ENCODE measurements at places on chromosomes 4 and X. TPM values are rescaled to one million over a fixed set of nuclear protein-coding genes. Genes with fewer than 3 reads are reported as not detected.

- no peak for DNase-seq
Observed at GRCh38 chr4:122900314-122900713, 22.1 kb downstream of the NUDT6 start.

DNA sequence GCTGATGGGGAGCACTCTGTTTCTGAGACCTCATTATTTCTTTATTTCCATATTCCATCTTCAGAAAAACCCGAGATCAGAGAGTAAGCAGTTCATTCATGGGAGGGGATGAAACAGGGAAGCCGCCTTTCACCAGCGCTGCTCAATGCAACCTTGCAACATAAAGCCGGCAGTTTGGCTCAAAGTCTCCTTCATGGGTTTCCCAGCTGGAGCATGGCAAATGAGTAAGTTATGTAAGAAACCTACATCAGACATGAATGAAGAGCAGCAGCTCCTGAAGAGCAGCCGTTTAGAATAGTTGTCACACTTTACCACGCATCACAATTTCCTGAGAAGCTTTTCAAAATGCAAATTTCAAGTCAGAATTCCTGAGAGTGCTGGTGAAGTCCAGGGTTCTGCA is 578.8 kb downstream of the FSTL5 start:
- no peak for DNase-seq

TMSB15B gene
- total RNA-seq, result 23.2 TPM

GAGE12J gene
- total RNA-seq, result not detected

- no peak for DNase-seq
Observed at GRCh38 chr4:37054531-37055077, 189.9 kb upstream of the NWD2 start.

- DNase-seq, result no peak
Observed at GRCh38 chrX:17792826-17793225, 55.5 kb downstream of the SCML1 start.

- DNase-seq, result no peak
Observed at GRCh38 chr4:13203101-13203500, 281.0 kb downstream of the RAB28 start.

- DNase-seq, result no peak
Observed at GRCh38 chrX:143306991-143307937, 210.0 kb downstream of the SPANXN3 start.

TMPRSS11D gene
- not detected for total RNA-seq

- DNase-seq, result no peak
Observed at GRCh38 chrX:19616959-19617358, 101.7 kb upstream of the MAP3K15 start.

DNA sequence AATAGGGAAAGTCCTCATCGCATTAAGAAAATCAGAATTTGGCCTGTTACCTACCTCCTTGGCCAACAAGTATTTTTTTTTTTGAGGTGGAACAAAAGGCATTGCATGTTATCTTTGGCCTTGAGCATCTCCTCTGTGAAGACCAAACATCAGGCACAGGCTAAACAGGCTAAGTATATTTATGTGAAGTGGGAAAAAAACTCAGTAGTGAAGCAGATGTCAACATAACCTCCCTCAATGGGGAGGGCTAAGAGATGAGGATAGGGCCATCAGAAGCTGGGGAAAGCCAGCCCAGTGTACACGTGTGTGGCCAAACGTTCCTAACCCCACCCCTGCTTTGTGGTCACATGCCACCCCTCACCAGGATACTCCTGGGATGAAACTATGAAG is 102.5 kb downstream of the FNIP2 start:
- no peak for DNase-seq

DNA sequence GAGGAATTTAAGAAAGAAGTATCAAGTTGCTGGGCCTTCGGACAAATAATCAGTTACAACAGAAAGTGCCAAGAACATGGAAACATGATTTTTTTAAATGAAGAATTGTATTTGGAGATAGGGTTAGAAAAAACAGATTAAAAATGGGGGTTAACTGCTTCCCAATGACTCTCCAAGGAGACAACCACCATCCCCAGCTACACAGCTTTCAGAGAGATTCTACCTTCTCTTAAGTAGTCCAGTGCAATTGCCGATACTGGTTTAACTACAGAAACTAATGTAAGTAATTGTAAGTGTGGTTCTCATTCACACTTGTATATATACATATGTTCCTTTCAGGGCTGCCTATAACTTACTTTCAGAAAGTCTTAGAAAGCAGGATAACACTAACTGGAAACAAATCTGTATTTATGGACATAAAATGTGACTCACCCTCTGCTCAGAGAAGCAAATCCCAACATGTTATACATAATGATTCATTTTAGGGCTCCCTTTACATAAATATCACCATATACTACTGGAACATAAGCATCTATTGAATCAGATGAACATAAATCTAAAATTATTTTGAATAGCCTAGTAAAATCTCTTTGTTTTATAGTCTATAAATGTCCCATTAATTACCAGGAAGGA is 248.9 kb upstream of the UGT8 start:
- no peak for DNase-seq

- no peak for DNase-seq
Observed at GRCh38 chr4:1133033-1133432, 19.7 kb upstream of the RNF212 start.

HTR2C gene
- not detected for total RNA-seq

SOD3 gene
- 1.7 TPM for total RNA-seq

TMEM187 gene
- total RNA-seq, result not detected

DNA sequence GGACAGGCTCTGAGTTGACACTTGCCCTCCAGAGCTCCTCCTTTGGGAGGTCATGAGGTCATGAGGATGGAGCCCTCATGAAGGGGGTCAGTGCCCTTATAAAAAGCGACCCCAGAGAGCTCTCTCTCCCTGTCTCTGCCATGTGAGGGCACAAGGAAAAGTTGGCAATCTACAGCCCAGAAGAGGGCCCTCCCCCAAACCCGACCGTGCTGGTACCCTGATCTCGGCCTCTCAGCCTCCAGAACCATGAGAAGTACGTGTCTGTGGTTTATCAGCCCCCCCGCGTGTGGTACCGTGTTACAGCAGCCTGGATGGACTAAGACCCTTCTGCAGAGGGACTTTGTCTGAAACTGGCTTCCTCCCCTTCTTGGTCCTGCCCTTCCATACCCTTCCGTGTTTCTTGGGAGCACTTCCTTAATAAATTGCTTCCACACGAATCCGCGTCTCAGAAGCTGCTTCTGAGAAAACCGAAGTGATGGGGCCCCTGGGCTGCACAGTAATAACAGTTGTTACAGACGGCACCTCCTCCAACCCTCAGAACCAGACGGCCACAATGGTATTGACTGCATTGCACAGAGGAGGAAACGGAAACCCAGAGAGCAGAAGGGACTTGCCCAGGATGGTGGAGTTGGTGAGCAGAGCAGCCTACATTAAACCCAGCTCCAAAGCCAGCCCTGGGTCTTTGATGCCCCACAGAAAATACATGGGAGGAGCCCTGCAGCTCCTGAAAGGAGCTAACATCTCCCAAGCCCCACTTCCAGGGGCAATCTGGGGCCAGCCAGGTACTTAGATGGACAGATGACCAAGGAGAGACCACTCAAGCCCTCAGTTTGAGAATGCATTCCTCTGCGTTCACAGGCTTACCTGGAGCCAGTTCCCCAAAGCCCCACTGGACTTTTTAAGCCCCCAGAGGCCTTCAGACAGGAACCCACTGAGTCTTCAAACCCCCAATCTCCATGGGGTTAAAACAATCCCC is 242.7 kb downstream of the BCOR start:
- no peak for DNase-seq

DNA sequence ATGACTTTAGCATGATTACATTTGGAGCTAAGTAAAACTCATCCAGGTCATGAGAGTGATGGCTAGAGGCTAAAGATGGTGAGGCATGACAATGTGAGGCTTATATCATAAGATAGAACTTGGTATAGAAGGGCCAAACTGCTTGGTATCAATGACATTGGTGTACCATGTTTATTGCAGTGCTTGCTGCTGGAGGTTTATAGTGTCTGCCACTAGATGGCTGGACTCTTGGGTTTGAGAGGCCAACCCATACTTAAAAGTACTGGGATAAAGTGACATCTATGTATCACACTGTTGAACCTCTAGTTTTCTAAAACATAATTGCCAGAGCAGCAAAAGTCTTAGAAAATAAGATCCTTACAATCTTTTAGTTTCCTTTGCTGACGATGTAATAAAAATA is 83.0 kb upstream of the TACR3 start:
- DNase-seq, result no peak

DNA sequence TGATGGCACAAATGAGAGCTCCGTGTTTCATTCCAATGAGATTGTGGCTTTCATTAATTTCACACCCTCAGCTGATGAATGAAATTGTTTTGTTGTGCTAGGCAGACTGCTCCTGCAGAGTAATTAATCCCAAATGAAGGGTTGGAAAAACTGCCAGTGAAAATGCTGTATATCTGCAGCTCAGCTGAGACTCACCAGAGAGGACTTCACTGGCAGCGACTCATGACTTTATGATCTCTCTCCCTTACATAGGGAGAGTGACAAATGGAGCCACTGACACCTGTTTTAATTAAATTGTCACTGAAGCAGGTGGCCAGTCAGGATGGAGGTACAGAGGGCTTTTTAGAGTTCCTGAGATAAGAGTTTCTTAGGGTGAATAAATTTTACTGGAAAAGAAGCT is 24.8 kb downstream of the GRXCR1 start:
- DNase-seq, result no peak

GRCh38 chrX:111102636-111103035 is 6.6 kb downstream of the PAK3 start:
- no peak for DNase-seq

DNA sequence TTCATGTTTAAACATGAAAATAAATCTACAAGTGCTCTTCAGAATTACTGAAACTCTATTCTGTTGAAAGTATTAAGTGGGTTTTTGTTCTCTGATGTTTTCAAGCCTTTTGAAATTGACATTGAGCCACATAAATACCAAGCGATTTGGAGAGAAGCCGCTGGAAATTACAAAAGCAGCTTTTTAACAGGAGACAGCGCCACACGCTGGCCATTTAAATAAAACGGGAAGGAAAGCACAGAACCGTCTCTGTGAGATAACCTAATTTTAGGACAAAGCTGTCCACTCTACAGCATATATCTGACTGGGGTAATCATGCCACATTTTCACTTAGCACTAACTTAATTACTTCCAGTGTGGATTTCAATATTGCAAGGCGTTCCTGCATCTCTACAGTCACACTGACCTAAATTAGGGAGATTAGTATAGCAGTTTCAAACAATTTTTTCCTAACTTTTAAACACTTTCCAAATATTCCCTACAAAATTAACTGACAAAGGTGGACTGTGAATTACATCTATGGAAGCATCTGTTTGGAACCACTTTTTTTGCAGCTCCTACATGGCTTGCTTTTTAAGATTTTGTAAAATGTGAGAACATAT is 6.8 kb upstream of the ANOS1 start:
- peak; percentile 24 for DNase-seq

DNA sequence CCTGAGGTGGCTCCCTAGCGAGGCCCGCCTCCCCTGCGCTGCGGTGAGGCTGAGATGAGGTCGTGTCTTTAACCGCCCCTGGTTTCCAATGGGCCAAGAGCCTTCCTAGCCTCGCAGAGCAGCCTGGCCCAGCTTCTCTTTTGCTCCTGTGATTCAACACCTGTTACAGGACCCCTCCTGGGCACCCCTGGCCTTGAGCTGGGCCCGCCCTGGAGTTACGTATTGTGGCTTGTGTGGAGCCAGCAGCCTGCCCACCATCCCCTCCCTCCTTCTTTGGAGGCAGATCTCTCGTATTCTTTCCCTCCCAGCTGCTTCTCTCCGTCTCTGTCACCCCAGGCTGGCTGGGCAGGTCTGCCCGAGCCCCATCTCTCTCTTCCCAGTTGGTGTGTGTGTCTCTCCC is 19.3 kb upstream of the UBA1 start:
- no peak for DNase-seq

GRCh38 chr4:188015025-188015940 is 19.7 kb downstream of the ZFP42 start:
- no peak for DNase-seq

DNA sequence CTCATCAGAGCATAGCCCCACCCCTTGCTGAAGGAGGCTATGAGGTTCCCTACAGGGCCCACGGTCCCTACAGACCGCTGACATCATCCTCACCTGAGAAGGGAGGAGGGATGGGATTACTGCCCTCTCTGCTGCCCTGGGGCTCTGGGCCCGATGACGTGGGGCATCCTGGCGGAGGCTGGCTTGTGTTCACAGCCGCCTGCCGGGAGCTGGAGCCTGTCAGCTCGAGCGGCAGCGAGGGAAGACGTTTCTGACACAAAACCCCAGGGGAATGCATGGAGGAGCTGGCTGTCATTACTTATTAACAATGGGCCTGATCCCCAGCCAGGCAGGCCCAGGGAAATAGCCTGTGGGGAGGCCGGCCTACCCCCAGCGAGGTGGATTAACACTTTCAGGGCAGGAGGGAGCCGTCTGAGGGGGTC is 106.6 kb upstream of the ATP6AP2 start:
- DNase-seq, result peak; percentile 34

DNA sequence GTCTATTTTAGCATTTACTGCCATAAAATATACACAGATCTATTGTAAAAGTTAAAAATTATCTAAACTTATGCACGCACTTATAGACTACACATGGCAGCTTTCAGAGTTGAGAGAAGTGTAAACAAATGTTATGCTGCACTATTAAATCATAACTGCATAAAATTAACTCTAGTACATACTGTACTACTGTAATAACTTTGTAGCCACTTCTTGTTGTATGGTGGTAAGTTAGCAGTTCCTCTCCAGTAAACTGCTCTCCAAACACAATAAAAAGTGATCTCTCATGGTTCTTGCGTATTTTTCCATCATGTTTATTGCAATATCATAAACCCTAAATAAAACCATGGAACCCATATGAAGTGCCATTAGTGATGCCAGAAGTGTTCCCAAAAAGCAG is 9.6 kb downstream of the DDX60 start:
- DNase-seq, result no peak

DNA sequence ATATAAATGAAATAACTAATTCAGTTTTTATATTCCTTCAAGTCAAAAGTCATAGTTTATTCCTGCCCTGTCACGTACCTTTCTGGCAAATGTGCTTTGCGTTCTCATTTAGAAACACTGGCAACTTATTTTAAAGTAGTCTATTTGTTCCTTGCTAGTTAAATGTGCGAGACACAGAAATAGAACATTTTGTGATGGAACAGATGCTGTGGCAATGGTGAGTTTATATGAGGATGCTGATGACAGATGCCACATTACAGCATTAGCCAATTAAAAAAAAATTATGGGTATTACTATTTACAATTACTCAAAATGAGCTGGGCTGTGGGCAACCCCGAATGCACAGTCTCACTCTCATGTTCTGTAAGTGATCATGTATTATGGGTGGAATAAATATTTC is 26.1 kb upstream of the EPHA5 start:
- no peak for DNase-seq

RPA4 gene
- 0.29 TPM for total RNA-seq

DNA sequence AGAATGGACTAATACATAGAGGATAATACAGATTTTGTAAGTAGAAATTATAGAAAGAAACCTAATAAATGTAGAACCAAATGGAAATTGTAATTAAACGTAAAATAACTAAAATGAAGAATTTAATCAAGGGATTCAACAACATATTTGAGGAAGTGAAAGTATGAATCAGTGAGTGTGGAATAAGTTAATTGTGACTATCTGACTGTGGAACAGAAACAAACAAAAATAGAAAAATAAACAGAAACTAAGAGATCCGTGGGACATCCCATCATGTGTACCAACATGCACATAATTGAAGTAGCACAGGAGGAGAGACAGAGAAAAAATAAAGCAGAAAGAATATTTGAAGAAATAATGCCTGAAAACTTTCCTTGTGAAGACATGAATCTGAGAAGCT is 208.6 kb upstream of the TACR3 start:
- no peak for DNase-seq

GRCh38 chr4:116150152-116150551 is 935.2 kb downstream of the TRAM1L1 start:
- DNase-seq, result no peak

AFM gene
- total RNA-seq, result not detected

- no peak for DNase-seq
Observed at GRCh38 chr4:74006009-74006476, 7.6 kb upstream of the CXCL5 start.

SPIN2B gene
- total RNA-seq, result 5.3 TPM

All from SJSA1 (cell line).